ENCODE measurements at places on chromosomes 2 and 18.

- no peak for DNase-seq
Observed at GRCh38 chr18:9508446-9509025, 33.2 kb downstream of the RALBP1 start.

GRCh38 chr18:48899558-48900174 lies 51.1 kb downstream of the SMAD7 start:
- DNase-seq: peak; percentile 31

DNA sequence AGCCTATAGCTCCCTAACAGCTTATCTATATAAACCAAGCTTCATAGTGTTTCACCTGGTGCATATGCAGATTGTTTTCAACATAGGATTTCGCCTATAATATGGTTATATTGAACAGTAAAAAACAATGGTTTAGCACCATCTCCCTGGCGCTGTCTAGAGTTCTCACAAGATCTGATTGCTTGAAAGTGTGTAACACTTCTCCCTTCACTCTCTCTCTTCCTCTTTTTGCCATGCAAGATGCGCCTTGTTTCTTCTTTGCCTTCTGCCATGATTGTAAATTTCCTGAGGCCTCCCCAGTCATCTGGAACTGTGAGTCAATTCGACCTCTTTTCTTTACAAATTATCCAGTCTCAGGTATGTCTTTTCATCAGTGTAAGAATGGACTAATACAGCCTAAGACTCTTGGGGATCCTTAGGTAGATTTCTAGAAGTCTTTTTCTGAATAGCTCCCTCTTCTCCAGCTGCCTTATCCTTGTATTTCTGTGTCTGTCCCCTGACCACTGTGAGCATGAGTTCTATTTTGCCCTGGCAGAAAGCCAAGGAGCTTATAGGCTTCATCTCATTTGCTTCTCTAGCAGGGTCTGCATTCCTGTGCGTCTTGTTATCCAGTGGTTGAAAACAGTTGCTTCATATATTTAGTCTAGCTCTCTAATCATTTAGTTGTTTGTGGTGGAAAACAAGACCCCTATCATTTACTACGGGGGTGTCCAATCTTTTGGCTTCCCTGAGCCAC lies 401.6 kb downstream of the GPD2 start:
- DNase-seq: no peak

GRCh38 chr2:241935314-241935713 lies 65.8 kb downstream of the RTP5 start:
- peak; percentile 69 for DNase-seq

Data from PC-3 (cell line).